ENCODE measurements at places on chromosomes 6 and 20. TPM values are rescaled to one million over a fixed set of nuclear protein-coding genes. Genes with fewer than 3 reads are reported as not detected.

CABLES2 gene
- 9.3 TPM for total RNA-seq

TRIM10 gene
- not detected for total RNA-seq

TNFRSF6B gene
- not detected for total RNA-seq

SPEF1 gene
- total RNA-seq, result 0.23 TPM

TFAP2C gene
- 0.82 TPM for total RNA-seq

BPI gene
- total RNA-seq, result not detected

- DNase-seq, result no peak
Measured at GRCh38 chr20:38460040-38460623, 12.5 kb upstream of the RALGAPB start.

GRCh38 chr6:41502917-41503671 lies 43.1 kb upstream of the FOXP4 start:
- peak; percentile 22 for DNase-seq

DNA sequence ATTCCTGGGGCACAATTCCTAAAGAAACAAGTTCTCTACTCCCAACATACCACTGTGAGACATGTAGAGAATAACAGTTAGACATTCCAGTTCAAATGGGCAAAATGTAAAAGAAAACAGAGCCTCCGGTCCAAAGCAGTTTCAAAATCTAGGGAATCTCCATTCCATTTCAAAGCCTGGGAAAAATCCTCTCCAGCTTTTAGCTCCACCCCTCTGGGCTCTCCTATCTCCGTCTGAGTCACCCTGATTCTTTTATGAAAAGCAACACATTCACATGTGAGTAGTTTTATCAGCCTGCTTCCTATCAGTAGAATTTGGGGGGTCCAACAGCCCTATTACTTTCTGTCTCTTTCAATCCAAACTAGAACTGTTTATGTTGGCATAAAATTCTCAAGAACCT lies 3.7 kb downstream of the CSNK2A1 start:
- no peak for DNase-seq

DNA sequence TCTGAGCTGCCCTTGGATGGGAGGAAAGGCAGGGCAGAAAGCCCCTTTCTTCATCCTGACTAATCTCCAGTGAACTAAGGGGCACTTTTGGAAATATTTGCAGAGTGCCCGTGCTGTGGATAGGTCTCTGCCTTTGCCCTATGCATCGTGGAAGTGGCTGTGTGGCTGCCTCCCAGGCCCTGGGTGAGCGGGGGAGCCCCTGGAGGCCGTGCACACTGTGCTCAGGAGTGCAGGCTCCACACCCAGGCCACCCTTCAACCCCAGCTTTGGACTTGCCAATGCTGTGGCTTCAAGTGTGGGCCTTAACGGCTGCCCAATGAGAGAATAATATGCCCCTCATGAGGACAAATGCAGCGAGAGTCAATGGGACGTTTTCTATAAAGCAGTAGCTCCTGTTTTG lies 36.7 kb upstream of the ARMC2 start:
- no peak for DNase-seq

- DNase-seq, result no peak
Measured at GRCh38 chr6:157169656-157170055, 153.7 kb downstream of the TMEM242 start.

- DNase-seq, result no peak
Measured at GRCh38 chr6:147204843-147205311, 660 bp downstream of the STXBP5 start.

DNA sequence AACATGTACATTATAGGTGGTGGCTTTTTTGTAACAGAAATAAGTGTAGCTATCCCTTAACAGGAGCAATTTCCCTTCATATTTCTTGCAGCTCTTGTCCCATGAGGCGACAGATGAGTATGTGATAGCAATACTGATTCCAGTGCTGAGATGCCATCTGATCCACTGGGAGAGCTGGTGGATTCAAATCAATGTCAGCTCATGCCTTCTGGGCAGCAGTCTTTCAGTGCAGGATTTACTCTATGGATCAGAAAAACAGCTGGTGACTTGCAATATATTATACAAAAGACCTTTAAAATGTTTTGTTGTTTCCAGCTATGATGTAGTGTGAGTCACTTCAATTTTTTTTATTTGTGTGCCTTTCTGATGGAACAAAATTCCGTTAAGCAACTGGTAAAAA lies 259.9 kb upstream of the SASH1 start:
- DNase-seq, result no peak

- no peak for DNase-seq
Measured at GRCh38 chr6:3811191-3811590, 38.0 kb upstream of the FAM50B start.

- no peak for DNase-seq
Measured at GRCh38 chr6:143607168-143607567, 70.6 kb upstream of the PHACTR2 start.

DNA sequence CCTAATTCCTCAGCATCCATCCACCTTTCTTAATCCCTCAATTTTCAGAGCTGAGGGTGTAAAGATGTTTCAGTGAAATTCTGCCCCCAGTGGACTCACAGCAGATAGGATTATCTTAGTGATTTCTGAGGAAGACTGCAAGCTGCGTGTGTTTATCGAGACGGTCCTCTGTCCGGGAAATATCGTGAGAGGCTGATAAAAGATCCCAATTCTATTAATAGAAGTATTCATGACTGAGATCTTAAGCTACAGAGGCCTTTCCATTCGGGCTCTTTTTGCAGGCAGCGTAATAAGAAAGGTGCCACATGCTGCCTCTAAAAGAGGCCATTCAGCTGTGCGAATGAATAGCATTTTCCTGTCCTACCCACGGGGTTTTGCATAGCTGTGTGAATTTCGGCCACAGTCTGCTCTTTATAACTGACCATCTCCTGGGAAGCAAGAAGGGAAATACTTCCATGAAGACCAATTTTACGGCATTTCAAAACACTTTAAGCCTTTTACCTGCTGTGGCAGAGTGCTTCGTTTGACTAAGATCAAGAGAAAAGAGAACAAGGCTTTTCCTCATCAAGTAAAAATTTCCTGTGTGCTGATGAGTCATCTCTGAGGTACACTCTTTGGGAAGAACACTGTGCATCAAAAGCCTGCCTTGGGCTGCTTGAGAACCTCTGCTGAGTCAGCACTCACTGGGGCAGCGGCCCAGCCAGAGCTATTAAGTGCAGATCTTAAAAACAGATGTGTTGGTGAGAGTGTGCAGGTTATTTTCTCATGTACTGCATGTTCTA lies 208.8 kb downstream of the ARHGAP18 start:
- no peak for DNase-seq

Measured in endothelial cell (in vitro differentiated cells).